ENCODE measurements at places on chromosomes 6 and 20.
A peak's percentile ranks its signal among the peaks of the same experiment; 100 is the strongest.

DNA sequence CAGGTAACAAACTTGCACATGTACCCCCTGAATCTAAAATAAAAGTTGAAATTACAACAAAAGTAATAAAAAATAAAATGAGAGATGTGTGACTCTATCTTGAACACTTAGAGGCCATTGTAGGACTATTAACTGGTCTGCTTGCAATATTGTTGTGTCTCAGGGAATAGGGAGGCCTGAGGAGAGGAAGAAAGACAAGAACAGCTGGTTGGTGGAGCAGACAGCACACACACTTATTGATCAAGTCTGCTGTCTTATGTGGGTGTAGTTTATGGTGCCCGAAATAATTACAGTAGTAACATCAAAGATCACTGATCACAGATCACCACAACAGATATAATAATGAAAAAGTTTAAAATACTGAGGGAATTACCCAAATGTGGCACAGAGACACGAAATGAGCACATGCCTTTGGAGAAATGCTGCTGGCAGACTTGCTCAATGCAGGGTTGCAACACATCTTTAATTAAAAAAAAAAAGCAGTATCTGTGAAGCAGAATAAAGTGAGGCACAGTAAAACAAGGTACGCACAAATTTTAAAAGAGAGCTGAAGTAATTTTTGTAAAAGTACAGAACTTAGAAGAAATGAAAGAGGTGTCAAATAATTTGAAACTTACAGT lies 110.1 kb upstream of the HDAC2 start:
- no peak for DNase-seq

GRCh38 chr6:49001856-49002541 lies 461.1 kb downstream of the MMUT start:
- DNase-seq, result no peak

GRCh38 chr20:10558635-10559187 lies 115.1 kb downstream of the JAG1 start:
- no peak for DNase-seq

DNA sequence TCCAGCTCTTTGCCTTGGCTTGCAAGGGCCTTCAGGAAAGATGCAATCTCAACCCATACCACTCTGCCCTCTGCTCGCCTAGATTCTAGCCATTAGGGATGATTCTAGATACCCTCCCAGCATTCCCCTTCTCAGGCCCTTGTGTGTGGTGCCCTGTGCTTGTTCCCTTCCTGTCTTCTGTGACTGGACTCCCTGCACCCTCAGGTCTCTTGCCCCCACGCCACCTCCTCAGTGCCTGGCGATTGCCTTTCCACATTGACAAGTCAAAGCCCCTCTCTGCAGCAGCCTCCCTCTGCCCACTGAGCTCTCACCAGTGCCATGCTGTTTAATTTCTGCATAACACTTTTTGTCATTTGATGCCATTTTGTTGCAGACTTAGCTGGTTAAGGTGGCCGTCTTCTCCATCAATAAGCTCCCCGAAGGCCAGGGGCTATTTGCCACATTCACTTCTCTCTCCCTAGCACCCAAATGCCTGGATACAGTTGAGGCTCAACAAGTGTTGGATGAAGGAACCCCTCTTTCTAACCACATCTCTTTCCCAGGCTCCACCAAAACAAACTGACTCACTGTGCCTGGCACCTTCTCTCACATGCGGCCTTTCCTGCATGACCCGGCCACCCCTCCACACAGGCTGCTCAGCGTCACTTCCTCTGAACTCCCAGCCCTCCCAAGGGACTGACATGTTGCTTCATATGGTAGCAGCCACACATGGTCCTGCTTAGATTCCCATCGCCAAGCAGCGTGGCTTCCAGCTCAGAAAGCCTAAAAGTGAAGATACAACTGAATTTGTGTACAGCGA lies 4.6 kb upstream of the TXNDC5 start:
- peak; percentile 18 for DNase-seq

DNA sequence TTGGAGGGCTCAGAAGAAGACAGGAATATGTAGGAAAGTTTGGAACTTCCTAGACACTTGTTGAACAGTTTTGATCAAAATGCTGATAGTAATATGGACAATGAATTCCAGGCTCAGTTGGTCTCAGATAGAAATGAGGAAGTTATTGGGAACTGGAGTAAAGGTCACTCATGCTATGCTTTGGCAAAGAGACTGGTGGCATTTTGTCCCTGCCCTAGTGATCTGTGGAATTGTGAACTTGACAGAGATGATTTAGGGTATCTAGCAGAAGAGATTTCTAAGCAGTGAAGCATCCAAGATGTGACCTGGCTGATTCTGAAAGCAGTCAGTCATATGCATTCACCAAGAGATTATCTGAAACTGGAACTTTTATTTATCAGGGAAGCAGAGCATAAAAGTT lies 45.1 kb downstream of the FRK start:
- DNase-seq, result no peak

- DNase-seq, result no peak
These were observed 940.2 kb upstream of the CITED2 start for GRCh38 chr6:140314682-140315081.

- no peak for DNase-seq
These were observed 117.2 kb upstream of the BMP5 start for GRCh38 chr6:55992546-55992945.

DNA sequence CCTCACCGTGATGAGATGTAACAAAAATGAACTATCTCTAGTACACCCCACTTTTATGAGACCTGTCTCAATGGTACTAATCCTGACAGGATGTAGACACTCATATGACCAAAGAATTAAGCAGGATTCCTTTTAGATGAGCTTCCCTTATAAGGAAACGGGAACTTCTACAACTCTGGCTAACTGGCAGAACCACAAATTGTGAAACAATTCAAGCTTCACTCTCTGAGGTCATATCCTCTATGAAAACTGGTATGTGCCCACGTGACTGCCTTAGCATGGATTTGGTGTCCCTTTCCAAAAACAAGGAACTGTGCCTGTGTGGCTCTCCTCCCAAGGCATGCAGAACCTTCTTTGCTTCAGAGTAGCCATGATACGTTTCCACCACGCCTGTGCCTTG lies 14.1 kb upstream of the CPNE5 start:
- peak; percentile 99 for DNase-seq

DNA sequence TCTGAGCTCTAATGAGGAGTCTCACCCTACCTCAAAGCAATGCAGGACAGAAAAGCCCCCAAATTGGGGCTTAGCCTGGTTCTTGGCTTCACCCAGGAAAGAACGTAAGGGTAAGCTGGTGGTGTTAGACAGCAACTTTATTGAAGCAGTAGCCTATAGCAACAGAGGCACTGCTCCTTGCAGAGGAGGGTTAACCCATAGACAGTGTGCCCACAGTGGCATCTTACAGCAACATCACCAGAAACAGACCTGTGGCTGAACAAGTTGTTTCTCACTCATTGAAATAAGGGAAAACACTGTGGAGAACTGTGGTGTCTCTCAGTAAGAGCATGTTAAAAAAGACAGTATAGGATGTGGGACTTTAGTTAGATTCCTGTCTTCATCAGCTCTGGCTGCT lies 80.4 kb upstream of the SPTLC3 start:
- no peak for DNase-seq

DNA sequence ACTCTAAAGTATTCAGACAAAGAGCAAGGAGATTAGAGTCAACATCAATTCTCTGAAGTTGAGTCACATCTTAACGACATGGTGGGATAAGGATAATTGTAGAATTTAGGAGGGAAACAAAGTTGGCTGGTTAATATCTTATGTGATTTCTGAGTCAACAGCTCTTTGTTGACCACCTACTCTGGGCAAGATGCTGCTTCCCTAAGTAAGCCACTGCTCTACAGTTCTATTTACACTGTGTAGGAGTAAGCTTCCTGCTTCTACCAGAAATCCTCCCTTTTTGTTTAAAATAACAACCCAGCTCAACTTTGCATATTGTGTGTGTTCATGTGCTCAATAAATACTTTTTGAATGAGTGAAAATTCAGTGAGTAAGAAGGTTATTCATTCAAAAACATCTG lies 3.1 kb downstream of the HS3ST5 start:
- DNase-seq, result no peak

GRCh38 chr20:46666818-46667515 lies 15.7 kb upstream of the SLC13A3 start:
- DNase-seq, result no peak

DNA sequence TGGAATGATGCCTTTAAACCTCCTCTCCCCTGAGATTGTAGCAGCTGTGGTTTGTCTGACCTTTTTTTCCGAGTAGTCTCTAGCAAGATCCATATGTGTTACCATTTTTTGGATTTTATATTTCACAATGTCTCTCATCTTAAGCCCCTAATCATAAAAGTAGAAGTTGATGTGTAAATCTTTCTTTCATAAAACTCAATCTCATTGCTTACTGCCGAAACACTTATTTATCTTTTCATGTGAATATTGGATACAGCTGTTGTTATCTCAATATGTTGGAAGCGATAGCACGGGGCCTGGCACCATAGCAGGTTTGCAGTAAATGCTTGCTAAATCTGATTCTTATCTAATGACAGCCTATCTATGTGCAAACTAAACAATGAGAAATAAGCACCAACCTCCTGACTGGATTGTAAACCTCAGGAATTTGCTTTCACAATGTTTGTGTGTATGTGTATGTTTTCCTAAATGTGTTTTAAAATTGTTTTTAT lies 14.2 kb downstream of the SMPDL3A start:
- no peak for DNase-seq

DNA sequence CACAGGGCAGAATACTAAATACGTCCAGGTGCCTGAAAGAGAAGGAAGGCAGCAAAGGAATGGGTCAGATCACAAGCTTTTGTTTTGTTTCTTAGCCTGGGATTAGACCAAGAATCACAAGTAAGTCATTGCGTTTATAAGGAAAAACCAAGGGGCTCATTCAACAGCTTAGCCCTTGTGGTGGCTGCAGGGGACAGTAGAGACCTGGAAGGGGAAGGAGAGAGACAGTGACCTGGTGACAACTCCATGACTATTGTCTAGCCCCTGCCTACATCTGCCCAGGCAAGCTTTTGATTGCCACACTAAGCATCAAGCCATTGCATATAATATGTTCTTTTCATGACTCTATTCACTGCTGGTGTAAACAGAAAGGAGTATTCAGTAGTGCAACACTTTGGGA lies 30.2 kb upstream of the TBC1D7 start:
- DNase-seq, result no peak

DNA sequence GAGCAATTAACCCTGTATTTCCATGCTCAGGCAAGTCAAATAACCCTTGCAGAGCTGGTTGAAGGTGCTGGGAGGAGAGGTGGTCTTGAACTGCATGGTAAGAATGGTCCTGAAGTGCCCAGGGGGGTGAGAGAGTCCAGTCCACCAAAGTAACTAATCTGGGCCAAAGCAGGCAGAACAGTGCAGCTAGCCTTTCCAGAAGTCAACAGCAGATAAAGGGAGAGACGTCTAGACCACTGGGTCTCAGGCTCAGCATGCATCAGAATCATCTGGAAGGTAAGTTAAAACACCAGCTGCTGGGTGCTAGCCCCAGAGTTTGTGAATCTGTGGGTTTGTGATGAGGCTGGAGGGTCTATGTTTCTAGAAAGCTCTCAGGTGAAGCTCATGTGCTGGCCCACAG lies 232.3 kb upstream of the ECI2 start:
- no peak for DNase-seq
